ENCODE measurements at places on chromosomes 6 and 20. TPM values are rescaled to one million over a fixed set of nuclear protein-coding genes. Genes with fewer than 3 reads are reported as not detected.

DNA sequence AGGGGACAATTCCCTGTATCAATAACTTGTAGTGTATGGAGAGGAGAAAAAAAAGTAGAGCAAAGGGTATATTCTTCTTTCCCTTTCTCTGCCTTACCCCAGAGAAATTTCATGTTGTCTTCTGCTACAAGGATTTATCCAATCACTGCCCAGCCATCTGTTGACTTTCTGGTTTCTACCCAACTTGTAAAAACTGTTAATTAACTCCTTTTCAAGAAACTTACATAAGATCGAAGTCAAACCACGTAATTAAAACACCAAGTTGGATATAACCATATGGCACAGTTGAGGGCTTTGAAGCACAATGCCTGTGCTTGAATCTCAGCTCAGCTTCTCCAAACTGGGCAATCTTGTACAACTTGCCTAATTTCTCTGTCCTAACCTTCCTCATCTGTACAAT lies 99.5 kb downstream of the MAN1A1 start:
- H3K4me1 ChIP-seq: no peaks in the 10 kb centered on the region
- no peaks in the 10 kb centered on the region for H3K27me3 ChIP-seq
- DNase-seq: no peak
- no peak overlapping the region for H3K4me3 ChIP-seq
- H3K36me3 ChIP-seq: no peaks in the 10 kb centered on the region
- no peak overlapping the region for H3K27ac ChIP-seq

DNA sequence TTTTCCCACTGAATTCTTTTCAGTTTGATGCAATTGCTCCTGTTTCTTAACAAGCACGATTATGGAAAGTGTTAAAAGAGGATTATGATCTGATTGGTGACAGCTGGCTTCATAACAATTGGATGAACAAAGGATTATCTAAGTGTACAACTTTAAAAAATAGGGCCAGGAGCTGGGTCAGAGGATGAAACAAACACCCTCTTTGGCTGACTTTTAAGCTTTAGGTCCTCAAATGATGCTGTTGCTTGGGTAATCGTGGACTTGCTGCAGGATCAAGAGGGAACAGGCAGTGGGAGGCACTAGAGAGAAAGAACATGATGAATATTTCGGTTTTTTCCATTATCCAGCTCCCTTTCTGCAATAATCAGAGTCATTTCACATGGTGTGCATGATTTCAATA lies 35.5 kb upstream of the TMX4 start:
- H3K27ac ChIP-seq: no peak overlapping the region
- H3K4me3 ChIP-seq: no peak overlapping the region
- H3K27me3 ChIP-seq: no peaks in the 10 kb centered on the region
- H3K36me3 ChIP-seq: no peaks in the 10 kb centered on the region
- no peaks in the 10 kb centered on the region for H3K4me1 ChIP-seq
- DNase-seq: no peak

DNA sequence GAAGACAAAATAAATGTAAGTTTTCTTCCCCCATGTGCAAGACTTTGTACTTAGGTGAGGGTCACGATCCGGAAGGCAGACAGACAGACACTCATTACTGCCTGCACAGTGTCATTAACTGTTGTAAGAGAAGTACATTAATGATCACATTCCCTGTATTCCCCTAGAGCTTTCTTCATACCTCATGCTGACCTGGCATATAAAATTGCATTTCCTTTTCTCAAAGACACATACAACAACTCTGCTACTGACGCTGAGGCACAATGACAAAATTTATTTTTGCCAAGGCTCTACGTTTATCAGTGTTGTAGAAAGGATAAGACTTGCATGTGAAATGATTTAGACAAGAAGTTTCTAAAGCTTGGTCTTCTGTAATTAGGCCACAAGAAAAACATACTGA lies 3.0 kb upstream of the SYCP2 start:
- H3K27me3 ChIP-seq: no peaks in the 10 kb centered on the region
- DNase-seq: no peak
- H3K36me3 ChIP-seq: peaks cover 9% of the 10 kb centered on the region
- no peak overlapping the region for H3K27ac ChIP-seq

- no peak for DNase-seq
- H3K36me3 ChIP-seq: peaks cover 12% of the 10 kb centered on the region
- no peak overlapping the region for H3K27ac ChIP-seq
- no peak overlapping the region for H3K4me3 ChIP-seq
These were observed 49.0 kb downstream of the PTPN1 start for GRCh38 chr20:50559149-50559548.

DNA sequence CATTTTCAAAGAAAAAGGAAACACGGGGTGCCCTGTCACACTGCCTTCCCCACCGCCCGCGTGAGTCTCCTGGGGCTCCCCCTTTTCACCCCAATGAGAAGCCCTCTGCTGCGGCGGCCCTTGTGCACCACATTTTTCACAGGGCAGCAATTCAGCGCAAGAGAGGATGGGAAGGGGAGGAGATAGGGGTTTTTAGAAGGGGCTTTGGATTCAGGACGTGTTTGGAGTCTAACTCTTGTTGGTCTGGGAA lies 726 bp upstream of the ARFGEF3 start:
- H3K4me1 ChIP-seq: peaks cover 6% of the 10 kb centered on the region
- peaks cover 13% of the 10 kb centered on the region for H3K27me3 ChIP-seq
- peak overlapping the region; percentile 40 for H3K4me3 ChIP-seq
- DNase-seq: no peak
- H3K27ac ChIP-seq: peak overlapping the region; percentile 47

DNA sequence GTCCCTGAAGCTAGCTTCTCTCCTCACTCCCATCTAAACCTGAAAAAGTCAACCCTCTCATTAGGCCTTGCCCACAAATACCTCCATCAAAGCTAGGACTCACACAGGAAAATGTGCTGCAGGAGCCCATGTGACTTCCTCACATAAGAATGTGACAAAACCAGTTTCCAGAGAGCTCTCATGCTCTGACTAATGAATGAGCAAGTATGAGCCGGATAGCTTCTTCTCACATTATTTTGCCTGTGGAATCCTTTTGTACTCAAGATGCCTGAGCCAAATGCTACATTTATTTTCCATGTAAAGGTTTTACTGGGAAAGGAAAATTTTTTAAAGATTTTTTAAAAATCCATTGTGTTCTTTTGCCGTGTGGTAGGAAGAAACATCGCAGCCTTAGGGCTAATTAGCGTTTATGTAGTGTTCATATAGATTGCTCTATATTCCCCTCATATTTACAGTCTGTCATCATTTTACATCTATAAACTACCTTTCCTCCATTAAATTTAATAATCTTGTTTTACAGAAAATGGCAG lies 68.6 kb upstream of the CCN6 start:
- H3K4me3 ChIP-seq: no peak overlapping the region
- DNase-seq: no peak
- H3K4me1 ChIP-seq: no peaks in the 10 kb centered on the region
- H3K36me3 ChIP-seq: no peaks in the 10 kb centered on the region

DNA sequence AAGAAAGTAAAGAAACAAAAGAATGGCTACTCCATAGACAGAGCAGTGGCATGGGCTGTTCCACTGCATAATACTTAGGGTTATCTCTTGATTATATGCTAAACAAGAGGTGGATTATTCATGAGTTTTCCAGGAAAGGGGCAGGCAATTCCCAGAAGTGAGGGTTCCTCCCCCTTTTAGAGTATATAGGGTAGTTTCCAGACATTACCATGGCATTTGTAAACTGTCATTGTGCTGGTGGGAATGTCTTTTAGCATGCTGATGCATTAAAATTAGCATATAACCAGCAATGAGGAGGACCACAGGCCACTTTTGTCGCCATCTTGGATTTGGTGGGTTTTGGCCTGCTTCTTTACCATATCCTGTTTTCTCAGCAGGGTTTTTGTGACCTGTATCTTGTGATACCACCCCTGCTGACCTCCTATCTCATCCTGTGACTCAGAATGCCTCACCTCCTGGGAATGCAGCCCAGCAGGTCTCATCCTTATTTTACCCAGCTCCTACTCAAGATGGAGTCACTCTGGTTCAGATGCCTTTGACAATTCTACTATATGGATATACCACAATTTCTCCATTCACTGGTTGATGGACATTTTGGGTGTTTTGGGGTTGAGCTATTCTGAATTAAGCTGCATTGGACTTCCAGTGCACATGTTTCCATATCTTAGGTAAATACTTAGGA lies 280.6 kb downstream of the FARS2 start:
- H3K27me3 ChIP-seq: no peaks in the 10 kb centered on the region
- H3K36me3 ChIP-seq: no peaks in the 10 kb centered on the region
- no peak for DNase-seq
- peaks cover 7% of the 10 kb centered on the region for H3K4me1 ChIP-seq
- H3K4me3 ChIP-seq: no peak overlapping the region

DNA sequence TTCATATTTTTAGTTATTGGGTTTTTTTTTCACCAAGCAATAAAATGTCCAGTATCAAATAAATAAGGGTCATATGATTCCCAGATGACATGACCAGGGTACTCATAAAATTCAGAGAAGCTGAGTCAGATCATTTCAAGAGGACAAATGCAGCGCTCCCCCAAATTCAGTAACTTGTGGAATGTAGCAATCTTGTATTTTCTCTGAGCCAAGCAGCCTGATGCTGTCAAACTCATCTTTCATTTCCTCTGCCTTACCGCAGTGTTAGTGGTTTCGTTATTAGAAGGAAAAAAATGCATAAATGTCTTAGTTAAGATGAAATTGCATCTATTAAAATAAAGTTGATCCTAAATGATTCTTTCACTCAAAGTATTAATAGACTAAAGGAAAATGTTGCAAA lies 57.8 kb upstream of the EDN1 start:
- H3K27me3 ChIP-seq: no peaks in the 10 kb centered on the region
- H3K36me3 ChIP-seq: no peaks in the 10 kb centered on the region
- no peak for DNase-seq
- H3K27ac ChIP-seq: no peak overlapping the region
- no peak overlapping the region for H3K4me3 ChIP-seq

The CCM2L gene
- 8.4 TPM for total RNA-seq

The SLC24A3 gene
- total RNA-seq: 30.7 TPM

GRCh38 chr6:161736781-161737292 lies 463.0 kb upstream of the AGPAT4 start:
- H3K4me3 ChIP-seq: no peak overlapping the region
- H3K27ac ChIP-seq: no peak overlapping the region
- no peaks in the 10 kb centered on the region for H3K36me3 ChIP-seq

DNA sequence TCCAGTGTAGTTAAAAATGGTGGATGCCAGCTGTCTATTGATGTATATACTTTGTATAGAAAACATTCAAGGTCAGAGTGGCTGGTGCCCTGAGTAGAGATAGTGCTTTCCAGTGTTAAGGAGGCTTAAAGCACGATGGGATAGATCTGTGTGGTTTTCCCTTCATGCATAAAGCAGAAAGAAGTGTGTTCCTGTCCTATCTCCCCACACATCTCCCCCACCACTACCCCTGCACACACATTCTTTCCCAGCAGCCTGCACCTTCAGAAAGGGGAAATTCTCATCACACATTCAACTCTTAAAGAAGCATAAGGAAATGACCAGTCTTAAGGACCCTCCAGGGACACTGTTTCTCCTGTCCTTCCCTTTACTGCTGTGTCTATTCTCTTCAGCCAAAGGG lies 221.7 kb upstream of the TAB2 start:
- DNase-seq: no peak
- no peaks in the 10 kb centered on the region for H3K27me3 ChIP-seq
- H3K36me3 ChIP-seq: no peaks in the 10 kb centered on the region
- peaks cover 10% of the 10 kb centered on the region for H3K4me1 ChIP-seq

Measured in spinal cord (tissue), 10 donors.